ENCODE measurements at places on chromosomes 13 and 19.

DNA sequence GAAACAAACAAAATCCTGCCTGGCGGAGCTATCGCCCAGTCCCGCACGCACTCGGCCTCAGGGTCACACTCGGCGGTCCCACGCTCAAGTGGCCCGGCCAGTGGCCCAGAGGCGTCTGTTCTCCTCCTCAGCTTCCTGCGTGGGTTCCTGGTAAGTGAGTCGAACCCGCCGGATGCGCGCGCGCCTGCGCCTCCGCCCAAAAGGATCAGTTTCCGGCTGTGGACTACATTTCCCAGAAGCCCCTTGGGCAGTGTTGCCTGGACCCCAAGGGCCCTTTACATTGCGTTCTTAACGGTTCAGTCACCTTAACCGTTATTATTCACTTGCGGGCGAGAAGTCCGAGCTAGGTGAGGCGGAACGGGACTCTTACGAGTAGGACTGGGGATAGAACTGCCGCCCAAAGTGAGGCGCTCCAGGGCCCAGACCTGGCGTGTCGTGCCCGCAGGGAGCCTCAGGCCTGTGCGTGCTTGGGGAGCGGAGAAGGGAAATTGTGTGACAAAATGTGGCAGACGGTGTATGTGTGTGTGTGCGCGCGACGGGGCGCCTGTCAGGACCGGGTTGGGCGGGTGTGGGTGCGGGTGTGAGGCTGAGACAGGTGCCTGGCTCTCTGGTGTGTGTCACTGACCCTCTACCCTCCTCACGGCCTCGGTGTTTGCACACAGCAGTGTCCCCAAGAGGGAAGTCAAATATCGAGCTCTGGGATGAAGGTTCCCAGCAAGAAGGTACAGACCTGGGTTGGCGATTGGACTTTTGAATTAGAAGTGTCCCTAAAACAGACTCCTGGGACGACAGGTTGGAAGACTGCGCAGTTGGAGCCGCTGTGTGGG lies at the start of gene ZNF546:
ZNF546 (plus strand) TSS at position 250 of the 827 bp plus-strand sequence. CDS start 1,267 bp downstream, outside the sequence.
- peak; percentile 95 for DNase-seq

DNA sequence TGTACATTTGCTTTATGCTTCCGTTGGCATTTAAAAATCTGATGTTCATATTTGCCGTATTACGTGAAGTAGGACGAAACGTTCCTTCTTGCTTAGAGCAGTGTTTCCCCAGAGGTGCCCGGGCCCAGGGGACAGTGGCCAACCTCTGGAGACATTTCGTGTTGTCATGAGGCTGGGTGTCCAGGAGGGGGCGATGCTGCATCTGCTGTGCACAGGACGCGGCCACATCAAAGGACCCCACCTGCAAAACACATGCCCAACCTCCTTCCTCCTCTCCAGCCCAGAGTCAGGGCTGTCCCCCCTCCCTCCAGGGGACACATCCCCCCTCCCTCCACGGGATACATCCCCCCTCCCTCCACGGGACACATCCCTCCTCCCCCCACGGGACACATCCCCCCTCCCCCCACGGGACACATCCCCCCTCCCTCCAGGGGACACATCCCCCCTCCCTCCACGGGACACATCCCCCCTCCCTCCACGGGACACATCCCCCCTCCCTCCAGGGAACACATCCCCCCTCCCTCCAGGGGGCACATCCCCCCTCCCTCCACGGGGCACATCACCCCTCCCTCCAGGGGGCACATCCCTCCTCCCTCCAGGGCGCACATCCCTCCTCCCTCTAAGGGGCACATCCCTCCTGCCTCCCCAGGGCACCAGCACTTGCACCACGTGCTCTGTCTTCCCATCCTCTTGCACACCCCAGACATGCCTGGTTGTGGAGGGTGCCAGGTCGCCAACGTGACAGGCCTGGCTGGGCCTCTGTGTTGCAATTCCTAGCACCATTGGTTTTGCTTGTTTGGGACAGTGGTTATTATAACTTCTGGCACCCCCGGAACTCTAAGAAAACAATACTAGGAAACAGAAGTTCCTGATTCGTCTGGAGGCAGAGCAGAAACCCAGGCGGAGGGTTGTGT lies 46.7 kb downstream of the GAS6 start:
- peak; percentile 48 for DNase-seq

- no peak for DNase-seq
Measured at GRCh38 chr19:33005440-33005839, 33.4 kb downstream of the FAAP24 start.

DNA sequence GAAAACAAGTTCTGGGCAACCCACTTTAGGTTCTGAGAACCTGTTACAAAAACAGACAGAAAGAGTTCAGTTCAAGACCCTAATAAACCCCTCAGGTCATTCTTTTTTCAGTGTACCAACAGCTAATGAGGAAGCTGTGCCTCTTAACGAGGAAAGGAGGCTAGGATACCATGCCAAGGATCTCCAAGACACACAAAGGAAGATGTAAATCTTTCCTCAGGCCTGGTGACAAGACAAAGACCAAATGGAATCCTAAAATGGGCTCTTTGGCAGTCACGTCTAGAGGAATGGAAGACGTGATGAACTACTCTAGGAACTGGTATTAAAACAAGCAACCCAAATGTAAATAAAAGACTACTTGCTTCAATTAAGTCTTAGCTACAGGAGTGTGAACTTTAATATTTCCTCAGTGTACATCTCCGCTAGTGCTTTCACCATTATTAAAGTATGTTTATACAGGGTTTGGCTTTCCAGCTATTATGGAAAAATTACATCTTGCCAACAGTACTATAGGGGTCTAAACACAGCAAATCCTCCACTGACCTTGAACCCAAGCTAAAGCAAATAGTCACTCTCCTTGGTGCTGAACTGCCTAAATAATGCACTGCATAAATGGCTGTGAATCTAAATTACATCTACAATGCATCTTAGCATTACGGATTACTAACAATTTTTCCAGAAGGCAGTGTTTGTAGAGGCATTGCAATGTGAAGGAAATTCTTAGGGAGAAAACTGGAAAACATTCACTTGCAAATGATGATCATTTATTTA lies 42.3 kb downstream of the ENOX1 start:
- no peak for DNase-seq

DNA sequence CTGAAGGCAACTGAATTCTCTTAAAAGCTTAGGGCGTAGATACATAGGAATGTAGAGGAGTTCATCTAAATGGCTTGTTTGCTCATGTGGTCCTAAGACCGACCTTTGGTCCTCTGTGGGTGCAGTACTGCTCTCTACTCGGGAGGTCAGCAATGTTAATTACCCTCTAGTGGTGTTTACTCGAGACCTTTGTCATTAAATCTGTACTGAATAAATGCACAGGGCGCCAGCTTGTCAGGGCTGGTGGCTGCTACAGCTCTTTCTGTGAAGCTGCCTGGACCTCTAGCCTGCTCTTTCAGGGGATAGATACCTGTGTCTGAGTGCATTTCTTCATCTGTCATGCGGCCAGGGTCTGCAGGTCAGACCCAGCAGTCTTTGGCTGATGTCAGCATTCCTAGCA lies 29.2 kb upstream of the MPHOSPH8 start:
- no peak for DNase-seq

DNA sequence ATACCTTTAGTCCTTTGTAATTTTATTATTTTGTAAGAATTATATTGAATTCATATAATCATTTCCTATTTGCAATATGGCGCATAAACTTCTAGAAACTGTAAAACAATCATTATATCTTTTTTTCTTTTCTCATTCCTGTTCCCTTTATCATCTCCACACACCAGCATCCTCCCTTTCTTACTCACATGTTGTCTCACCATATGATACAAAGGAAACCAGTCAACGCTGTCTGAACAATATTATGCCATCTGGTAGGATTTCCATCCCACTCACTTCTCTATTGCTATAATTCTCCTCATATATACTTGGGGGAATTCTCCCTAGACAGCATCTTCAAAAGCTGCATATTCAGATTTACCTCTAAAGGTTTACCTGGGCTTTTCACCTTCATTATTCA lies 389.8 kb downstream of the NDFIP2 start:
- no peak for DNase-seq

- no peak for DNase-seq
Measured at GRCh38 chr19:1076046-1076386, 9.0 kb downstream of the ARHGAP45 start.

DNA sequence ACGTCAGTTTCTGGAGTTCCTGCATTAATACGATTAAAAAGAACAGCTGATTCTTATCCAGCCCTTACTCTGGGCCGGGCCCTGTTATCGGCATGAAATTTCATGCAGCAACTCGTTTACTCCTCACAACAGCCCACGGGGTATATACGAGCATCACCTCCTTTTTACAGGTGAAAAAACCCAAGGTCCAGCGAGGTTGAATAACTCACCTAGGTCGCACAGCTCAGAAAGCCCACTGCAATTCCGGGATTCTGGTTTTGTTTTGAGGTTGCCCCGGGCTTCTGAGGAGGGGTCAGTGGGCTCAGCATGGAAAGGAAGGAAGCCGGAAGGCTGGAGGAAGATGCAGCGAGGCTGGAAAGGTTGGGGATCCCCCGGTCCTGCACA lies 577 bp upstream of the ACP7 start:
- DNase-seq: no peak

- no peak for DNase-seq
Measured at GRCh38 chr19:50557009-50557613, 11.1 kb downstream of the LRRC4B start.
